ENCODE measurements at places on chromosomes 16 and 17. TPM values are rescaled to one million over a fixed set of nuclear protein-coding genes. Genes with fewer than 3 reads are reported as not detected.

DNA sequence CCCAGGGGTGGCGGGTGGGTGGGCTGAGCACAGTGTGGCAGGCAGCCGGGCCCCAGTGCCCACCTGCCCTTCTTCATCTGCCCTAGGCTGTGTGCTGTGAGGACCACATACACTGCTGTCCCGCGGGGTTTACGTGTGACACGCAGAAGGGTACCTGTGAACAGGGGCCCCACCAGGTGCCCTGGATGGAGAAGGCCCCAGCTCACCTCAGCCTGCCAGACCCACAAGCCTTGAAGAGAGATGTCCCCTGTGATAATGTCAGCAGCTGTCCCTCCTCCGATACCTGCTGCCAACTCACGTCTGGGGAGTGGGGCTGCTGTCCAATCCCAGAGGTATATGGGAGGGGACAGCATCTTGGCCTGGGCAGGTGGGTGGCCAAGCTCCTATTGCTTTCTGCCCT, 6.4 kb downstream of the GRN start:
- no peak for DNase-seq

DNA sequence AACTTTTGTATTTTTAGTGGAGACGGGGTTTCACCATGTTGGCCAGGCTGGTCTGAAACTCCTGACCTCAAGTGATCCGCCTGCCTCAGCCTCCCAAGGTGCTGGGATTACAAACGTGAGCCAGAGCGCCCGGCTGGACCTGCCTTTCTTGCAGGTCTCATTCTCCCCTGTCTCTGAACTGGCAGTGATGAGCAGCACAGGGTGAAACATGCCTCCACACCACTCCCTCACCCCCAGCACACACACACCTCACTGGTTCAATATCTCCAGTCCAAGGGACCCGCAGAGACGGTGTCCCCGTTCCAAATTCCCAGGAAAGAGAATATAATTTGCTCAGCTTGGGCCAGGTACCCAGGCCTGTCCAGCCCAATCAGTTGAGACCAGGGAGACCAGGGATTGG, 23.3 kb downstream of the SLC5A11 start:
- DNase-seq = no peak

DNA sequence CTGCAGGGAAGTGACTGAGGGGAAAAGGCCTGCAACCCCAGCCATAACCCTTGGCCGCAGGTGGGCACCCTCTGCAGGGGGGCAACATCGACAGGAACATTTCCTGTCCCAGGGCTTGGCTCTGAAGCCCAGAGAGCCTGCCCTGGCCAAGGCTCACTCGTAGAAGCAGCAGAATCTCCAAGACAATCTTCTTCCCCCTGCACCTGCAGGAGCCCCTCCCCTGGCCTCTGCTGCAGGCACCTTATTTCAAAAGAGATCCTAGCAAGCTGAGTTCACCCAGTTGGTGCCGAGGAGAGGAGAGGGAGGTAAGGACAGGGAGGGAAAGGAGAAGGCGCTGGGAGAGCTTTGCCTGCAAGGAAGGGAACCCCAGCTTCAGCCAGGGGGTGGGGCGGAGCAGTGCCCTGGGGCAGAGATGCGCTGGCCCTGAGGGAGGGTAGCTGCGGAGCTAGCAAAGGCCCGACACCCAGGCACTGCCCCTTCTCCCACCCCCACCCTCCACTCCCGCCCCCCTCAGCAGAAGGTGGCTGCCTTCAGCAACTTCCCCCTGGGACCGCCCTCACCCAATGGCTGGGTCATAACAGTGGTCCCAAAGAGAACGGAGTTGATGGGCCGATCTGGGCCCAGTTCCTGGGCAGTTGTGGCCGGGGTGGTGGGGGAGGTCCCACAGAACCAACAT, 104.3 kb upstream of the TNRC6C start:
- no peak for DNase-seq

DNA sequence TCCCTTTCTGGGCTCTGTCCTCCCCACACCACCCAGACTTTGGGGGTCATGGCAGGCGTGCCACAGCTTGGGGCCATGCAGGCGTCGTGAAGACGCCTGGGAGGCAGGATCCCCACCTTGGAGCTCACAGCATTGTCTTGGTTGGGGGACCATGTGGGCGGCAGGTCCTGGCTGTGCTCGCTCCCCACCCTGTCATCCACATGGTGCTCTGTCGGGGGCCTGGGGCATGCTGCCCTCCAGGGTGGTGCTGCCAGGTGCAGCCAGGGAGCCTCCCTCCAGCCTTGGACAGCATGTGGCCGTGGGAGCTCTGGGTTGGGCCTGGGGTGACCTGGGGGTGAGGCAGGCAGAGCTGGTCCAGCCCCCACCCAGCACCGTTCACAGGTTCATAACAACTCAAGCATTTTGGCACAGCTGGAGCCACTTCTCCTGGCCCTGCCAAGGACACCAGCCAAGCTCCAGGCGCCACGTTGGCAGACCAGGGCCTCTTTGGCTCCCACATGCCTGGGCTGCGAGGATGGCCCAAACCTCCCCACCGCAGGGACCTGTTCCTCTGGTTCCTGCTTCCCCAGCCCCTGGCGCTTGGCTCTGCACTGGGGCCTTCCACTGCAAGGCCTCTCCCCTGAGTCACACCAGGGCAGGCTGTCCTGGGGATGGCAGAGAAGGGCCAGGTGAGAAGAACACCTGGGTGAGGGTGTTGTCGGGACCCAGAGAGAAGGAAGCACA, 15.1 kb upstream of the ATP6V0C start:
- DNase-seq = no peak

DNA sequence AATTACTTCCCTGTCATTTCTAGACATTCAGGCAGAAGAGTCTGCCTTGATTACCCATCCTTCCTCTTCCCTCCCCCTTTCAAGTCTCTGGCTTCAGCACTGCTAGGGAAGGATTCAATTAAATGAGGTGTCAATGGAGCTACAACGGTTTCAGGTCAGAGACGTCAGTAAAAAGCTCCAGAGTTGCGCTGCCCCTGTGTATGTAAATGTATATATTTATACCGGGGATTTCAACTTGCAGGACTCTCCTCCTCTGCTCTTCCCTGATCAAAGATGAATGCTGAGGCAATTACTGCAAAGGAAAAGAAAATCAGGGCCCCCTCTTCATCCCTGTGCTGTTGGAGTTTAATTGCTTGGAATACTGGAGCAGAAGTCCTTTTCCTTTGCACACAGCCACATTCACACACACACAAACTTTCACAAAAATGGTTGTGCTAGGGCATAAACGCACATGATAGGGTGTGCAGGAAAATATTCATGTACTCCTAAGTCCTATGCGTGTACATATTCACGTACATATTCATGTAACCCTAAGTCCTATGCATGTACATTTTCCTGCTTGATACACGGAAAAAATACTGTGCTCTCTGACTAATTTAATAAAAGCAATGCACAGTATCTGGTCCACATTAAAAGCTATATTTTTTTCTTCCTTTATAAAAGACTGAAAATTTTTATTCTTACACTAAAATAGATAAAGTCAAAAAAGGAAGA, 129.7 kb upstream of the PMFBP1 start:
- no peak for DNase-seq

DNA sequence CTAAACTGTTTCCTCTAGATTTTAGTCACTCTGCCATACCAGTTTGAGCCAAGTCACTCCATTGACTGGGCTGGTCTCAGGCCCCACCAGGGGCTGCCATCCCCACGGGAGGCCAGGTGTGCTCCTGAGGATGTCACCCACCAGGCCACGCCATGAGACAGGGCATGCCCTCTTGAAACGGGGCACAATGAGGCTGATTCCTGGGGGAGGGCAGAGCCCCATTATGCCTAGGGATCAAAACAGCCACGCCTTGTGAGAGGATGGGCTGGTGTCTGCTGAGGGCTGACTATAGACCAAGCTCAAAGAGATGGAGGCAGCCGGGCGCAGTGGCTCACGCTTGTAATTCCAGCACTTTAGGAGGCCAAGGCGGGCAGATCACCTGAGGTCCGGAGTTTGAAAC, 21.5 kb downstream of the GINS2 start:
- DNase-seq = no peak

GRCh38 chr17:53560953-53561352, 261.8 kb upstream of the KIF2B start:
- DNase-seq = no peak

ZNF423 gene
- total RNA-seq = 8.7 TPM

DNA sequence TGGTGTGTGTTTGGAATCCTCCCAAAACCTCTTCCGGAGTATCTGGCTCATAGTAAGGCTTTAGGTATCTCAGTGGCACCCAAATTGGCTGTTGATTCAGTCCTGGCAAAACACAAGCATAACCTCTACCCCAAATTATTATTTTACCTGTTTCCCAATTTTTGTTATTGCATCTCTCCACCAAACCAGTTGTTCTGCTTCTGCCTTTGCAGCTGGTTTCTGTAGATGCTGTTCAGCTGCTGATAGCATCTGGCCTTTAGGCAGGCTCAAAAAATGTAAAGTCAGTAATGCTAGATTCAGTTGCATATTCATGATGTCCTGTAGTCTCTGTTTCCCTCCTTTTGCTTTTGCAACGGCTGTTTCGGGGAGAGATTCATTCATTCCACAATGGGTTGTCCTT, 33.8 kb downstream of the ATF7IP2 start:
- no peak for DNase-seq

DNA sequence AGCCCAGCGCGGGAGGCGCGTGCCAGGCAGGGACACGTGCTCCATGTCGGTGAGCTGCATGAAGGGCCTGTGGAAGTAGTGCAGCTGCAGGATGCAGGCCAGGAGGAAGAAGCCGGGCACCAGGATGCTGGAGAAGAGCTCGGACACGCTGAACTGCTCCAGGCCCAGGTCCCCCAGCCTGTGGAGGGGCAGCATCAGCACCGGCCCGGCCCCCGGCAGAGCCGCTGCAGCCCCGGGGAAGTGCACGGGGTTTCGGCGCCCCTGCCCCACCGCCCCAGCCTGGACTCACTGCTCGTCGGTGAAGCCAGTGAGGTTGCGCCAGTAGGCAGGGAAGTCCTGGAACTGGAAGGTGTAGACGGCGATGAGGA, 28.0 kb downstream of the CTU2 start:
- no peak for DNase-seq

FHOD1 gene
- total RNA-seq = 15.6 TPM

DNA sequence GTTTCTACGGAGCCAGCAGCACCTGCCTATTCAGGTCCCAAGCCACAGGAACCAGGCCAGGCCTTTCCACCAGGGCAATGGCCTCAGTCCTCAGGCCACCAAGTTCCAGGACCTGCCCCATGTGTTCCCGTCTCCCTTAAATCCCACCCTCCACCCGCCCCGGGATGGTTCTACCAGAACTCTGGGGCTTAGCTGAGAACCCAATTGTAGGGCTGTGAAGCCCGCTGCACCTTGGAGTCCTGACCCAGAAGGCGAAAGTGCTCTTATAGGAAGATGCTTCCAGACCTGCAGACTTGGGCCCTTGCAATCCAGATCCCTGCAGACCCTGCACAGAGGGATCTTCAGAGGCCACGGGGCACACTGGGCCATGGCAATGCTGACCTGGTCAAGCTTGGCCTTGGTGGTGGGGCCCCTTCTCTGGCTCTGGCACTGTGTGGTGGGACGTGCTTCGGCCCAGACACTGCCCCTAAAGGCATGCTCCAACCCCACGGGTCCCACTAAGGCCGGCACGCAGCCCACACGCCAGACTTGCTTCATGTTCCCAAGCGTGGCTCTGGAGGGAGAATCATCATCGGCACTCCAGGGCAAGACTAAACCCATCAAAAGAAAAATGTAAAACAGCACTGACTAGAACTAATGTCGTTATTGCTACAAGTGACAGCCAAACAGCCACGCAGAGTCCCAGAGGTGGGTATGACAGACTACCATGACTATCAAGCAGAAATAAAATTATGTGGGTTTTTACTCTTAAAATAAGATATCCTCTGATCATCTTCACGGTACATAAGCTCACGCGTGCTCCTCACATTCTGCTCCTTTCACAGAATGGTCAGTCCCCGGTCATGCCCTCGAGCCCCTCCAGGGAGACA, 41.3 kb upstream of the ATP2A3 start:
- no peak for DNase-seq

CDT1 gene
- total RNA-seq = 1.4 TPM

DNA sequence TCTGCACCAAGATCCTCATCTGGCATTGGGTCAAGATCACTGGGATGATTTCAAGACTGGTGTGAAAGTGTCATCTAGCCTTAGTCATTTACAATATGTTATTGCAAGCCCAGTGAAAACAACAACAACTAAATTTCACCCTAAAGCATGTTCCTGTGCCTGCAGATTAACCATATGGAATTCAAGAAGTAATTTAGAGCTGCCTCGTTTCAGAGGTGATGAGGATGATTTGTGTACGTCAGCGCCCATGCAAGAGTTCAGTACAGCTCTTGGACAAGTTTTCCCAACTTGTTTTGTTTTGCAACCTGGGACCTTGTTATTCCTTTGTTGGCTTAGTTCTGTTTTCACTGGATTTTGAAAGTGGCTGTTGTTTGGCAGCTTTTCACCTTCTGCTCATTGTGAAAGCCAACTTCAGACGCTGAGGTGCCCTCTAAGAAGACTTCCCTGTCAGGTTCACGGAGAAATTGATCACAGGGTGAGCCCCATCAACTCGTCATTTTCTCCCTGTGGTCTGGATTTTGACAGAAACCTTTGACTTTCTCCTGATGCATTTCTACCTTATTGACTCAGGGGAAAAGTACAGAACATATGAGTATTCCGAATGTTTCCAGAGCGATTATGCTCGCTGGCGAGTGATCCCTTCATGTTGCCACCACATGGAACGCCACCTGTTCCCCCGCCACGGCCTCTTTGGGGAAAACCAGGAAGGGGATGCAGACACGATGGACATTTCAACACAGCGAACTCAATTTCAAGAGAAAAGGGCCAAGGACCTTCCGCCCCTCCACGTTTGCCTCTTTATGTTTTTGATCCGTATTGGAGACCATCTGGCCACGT, 85.6 kb downstream of the FOXL1 start:
- no peak for DNase-seq

GRCh38 chr17:55384643-55385232, 36.9 kb downstream of the MMD start:
- DNase-seq = no peak

GRCh38 chr16:50246299-50247122, 19.8 kb upstream of the ADCY7 start:
- DNase-seq = no peak

DNA sequence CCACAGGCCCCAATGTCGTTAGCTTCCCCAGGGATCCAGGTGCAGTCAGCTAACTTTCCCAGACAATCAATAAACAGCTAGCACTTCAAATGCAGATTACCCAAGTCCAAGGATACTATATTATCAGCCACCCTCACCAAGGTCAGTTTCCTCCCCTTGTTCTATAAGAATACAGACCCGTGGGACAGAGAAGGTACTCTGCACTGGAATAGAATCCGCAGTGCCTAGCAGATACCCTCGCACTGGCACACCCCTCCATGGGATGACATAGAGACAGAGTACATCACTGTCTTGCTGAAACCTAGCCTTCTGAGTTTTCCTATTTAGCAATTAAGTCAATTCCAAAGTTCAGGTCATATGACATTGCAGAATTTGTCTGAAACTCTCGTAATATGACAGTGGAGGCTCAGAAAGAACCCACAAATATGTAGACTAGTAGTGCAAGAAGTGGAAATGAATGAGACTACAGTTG, 40.0 kb upstream of the ABCA10 start:
- no peak for DNase-seq

- no peak for DNase-seq
These were observed 66.7 kb downstream of the RPH3AL start for GRCh38 chr17:285751-286422.

TBC1D3D gene
- 0.40 TPM for total RNA-seq

- DNase-seq = no peak
These were observed 40.5 kb downstream of the ANKRD11 start for GRCh38 chr16:89449726-89450335.

GRCh38 chr16:7137560-7138330, 194.9 kb upstream of the RBFOX1 start:
- DNase-seq = no peak

TNFRSF13B gene
- total RNA-seq = not detected
